Eye (tissue), 1 donor: ENCODE measurements at places on chromosomes 5 and 9.

GRCh38 chr5:5645891-5646290 is 223.4 kb downstream of the ICE1 start:
- DNase-seq = no peak

GRCh38 chr5:174799121-174799520 is 74.7 kb downstream of the MSX2 start:
- peak; percentile 32 for DNase-seq

- no peak for DNase-seq
These were observed 888 bp downstream of the RPL26L1 start for GRCh38 chr5:172959824-172960799.

- DNase-seq = no peak
These were observed 497.8 kb upstream of the SEMA6A start for GRCh38 chr5:117072439-117072838.

- no peak for DNase-seq
These were observed 20.0 kb upstream of the RGMB start for GRCh38 chr5:98753507-98753906.

DNA sequence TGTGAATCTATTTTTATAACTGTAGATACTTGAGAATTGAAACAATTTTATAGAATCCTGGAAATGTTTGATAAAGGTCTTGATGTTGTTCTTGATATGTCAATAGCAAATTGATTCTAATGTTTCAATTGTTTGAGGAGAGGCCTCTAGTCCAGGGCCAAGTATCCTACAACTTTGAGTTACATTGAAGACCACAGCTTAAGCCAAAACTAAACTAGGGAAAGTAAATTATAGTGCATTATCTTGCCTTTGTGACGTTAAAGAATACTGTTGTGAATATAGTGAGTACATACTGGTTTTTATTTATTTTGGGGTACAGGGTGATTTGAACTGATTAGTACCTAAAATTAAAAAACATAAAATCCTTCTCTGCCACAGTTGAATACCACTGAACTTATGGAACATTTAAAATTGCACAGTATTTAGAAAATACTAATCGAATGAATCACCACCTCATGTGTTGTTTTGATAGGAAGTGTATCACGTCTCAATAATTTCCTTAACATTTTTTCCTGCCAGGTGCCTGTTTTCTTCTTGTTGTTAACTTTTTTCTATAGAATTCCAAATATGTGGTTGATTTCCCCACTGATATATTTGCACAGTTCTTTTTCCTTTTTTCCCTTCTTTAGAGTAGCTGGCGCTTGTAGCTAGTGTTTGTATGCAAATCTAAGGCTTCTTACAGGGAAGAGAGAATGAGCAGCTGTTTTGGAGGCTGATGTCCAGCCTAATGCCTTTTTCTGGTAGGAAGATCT is 12.5 kb downstream of the ARHGEF28 start:
- no peak for DNase-seq

GRCh38 chr5:7018198-7018597 is 305.0 kb downstream of the TENT4A start:
- DNase-seq = peak; percentile 53

- peak; percentile 2 for DNase-seq
These were observed 203.3 kb upstream of the CDH9 start for GRCh38 chr5:27241564-27242257.

DNA sequence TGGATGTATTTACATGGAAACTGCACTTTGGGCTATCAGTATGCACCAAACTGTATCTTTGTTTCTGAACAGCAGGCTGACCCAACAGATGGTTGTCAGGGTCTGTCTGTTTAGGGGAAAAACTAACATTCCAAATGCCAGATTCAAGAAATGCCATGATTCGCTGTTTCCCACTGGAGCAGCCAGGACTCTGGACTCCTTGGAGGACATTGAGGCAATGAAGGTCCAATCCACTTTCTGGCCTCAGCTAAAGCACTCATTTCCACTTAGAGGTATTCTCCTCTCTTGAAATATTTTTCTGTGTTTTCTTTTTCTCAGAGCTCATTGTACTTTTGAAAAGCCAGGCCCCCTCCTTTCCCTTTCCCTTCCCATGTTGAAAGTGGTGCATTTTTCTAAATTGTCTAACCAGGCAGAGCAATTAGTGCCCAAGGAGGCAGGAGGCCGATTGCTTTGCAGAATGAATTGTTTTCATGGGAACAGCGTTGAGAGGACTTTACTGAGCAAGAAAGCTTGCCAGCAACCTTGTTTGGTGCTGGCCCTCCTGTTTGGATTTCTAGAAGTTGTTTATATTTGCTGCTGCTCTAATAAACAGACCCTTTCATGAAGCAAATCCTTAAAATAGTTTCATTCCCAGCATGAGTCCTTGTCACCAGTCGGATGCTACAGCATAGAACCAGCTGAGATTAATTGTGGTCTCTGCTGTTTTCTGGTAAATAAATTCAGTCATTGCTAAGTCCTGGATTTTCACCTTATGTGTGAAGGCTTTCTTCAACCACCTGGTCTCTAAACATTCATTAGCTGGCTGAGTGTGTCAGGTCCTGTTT is 132.8 kb upstream of the TAF11L2 start:
- DNase-seq = peak; percentile 73

- DNase-seq = no peak
These were observed 45.7 kb upstream of the IPPK start for GRCh38 chr9:92715488-92716231.
